T47D (cell line): ENCODE measurements at places on chromosomes 16 and 17.

- DNase-seq = peak; percentile 63
Measured at GRCh38 chr17:74442670-74443515, 11.0 kb downstream of the GPRC5C start.

DNA sequence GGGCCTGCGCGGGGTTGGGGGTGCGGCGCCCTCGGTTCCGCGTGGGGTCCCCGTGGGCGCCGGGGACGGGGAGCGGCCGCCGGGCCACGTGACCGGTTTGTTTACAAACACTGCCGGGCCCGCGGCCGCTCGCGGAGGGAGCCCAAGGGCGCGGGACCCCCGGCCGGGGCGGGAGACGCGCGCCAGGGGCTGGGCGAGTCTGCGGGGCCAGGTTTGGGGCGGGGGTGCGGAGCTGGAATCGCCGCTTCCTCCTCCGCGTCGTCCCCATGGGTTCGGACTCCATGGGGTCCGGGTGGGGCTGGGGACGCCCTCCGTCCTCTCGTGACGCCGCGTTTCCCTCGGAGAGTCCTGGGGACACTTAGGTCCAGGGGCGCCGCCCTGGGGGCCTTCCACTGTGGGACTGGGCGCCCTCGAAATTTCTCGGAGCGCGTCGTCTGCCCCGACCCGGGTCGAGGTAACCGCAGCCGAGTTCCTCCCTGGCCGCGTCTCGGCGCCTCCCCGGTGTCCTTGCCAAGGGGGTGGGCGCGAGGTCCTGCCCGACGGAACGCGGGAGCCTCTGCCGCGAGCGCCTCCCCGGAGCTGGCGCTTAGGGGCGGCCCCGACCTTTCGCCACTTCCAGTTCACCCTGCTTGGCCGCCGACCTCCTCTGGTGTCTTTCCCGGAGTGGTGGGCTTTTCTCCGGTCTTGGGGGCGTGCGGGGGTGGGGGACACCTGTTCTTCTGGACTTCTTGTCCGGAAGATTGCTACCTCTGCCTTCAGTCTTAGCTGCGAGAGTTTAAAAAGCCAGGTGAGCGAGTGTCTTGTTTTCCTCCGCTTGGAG lies 684 bp downstream of the YPEL2 start:
- DNase-seq = no peak

DNA sequence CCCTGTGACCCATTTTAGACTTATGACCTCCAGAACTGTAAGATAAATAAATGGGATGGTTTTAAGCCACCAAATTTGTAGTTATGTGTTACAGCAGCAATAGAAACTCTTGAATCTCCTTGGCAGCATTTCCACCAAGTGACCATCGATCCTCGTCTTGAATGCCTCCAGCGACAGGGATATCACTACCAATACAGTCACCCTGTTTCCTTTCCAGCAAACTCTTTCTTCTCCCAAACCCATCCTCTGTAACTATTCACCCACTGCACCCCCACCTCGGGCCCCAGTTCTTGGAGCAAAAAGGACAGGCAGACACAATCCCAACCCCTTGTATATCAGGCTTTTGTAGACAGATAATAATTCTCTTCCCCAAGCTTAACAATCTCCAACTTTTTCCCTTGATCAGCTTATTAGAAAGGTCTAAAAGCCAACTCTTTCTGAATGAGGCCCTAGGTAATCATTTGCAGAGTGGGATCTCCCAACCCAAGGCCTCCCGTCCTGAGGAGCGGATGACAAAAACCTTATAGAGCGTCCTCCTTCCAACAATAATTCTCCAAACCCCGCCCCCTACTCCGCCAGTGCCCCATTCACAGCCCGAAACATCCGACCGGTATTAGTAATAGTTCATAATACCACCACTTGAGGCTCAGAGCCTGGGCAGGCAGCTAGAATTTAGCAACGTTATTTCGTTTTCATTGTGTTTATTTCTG lies 14.7 kb upstream of the PLLP start:
- DNase-seq = no peak

DNA sequence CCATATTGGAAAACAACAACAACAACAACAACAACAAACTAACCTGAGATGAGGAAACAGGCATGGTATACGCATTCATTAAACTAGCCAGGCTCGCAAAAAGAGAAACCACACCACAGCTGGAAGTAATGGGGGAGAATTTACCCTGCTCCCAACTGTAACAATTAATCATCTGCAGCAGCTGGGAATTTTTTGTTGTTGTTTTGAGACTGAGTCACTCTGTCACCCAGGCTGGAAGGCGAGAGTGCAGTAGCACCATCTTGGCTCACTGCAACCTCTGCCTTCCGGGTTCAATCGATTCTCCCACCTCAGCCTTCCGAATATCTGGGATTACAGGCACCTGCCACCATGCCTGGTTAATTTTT lies 16.3 kb downstream of the PRPSAP1 start:
- DNase-seq = no peak

DNA sequence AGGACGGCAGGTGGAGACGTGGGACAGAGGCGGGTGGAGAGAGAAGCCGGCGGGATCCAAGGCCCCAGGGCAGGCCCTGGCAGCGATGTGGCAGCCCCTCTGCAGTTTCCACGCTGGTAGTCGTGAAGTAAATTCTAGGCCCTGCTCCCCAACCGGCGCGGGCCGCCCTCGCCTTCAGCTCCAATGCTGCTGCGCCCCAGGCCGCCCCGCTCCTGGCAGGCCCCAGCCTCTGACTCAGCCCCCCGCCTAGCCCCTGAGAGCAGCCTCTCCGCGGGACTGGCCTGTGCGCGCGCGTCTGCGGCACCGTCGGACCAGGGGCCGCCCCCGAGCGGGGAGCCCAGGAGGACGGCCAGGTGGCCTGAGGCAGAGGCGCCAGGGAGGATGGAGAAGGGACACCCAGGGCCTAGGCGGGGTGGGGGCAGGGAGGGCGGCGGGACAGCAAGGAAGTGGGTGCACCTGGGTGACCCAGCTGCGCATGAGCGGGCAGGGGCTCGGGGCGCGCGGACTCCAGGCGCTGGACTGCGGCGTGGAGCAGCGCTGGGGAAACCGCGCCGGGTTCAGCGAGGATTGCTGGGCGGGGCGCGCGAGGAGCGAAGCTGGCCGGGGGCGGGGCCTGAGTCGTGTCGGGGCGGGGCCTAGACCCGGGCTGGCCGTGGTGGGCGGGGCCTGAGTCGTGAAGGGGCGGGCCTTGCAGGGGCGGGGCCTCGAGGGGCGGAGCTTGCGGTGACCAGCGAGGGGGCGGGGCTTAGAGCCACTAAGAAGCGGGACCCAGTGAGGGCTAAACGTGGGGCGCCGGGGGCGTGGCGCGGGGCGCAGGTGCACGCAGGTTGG lies 29.6 kb downstream of the ZNF778 start:
- DNase-seq = peak; percentile 97

DNA sequence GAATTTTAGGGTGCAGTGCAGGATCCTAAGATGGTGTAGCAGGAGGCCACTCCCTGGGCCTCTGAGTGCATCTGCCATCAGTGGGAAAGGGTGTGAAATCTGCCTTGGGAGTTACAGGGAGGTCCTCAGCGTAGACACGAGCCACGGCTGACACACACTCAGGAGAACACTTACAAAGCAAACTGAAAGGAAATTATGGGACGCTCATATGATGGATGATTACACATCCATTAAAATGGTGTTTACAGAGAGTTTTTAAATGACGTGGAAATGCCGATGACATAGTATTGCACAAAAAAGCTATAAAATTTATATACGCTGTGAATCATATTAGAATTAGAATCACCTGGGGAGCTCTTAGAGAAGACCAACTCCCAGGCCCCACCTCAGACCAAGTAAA lies 175.2 kb downstream of the CCDC182 start:
- no peak for DNase-seq

DNA sequence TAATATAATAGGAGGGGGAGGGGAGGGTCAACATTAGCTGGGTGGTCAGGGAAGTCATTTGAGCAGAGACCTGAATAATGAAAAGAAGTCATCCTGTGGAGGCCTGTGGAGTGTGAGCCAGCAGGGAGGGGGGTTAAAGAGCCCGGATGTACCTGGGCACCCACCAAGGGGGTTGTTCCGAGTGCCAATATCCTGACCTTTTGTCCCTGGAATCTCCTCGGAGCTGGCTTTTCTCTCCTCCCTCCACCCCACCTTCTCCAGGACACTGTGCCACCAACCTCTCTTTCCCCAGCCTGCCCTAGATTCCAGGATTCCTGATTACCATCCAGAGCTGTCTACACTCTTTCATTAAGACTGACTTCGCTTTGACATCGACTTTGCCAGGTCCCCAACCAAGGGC lies 6.2 kb downstream of the SHBG start:
- no peak for DNase-seq

DNA sequence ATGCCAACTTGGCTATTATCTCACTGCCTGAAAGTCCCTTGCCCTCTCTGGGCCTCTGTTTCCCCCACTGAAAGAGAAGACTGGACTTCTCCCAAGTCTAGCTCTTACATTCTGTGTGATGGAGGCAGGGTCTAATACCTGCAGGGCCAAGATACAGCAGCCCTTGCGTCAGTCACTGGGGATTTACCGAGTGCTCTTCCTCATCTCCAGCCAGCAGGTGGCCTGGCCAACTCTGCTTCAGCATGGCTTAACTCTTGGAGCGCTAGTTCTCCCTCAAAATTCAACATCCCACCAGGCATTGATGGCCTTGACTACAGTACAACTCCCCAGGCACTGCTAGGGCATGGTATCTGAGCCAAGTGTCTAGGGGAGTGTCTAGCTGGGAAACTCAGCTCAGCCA lies 19.9 kb upstream of the MTMR4 start:
- peak; percentile 19 for DNase-seq

GRCh38 chr16:21560462-21560861 lies 38.9 kb upstream of the METTL9 start:
- no peak for DNase-seq

GRCh38 chr17:16923097-16923903 lies 48.6 kb downstream of the TNFRSF13B start:
- DNase-seq = no peak

- DNase-seq = no peak
Measured at GRCh38 chr17:61205931-61206330, 193.7 kb upstream of the TBX2 start.

- DNase-seq = no peak
Measured at GRCh38 chr16:88200896-88201185, 181.9 kb upstream of the ZNF469 start.

GRCh38 chr16:57343221-57343620 lies 15.4 kb upstream of the CCL22 start:
- DNase-seq = no peak

DNA sequence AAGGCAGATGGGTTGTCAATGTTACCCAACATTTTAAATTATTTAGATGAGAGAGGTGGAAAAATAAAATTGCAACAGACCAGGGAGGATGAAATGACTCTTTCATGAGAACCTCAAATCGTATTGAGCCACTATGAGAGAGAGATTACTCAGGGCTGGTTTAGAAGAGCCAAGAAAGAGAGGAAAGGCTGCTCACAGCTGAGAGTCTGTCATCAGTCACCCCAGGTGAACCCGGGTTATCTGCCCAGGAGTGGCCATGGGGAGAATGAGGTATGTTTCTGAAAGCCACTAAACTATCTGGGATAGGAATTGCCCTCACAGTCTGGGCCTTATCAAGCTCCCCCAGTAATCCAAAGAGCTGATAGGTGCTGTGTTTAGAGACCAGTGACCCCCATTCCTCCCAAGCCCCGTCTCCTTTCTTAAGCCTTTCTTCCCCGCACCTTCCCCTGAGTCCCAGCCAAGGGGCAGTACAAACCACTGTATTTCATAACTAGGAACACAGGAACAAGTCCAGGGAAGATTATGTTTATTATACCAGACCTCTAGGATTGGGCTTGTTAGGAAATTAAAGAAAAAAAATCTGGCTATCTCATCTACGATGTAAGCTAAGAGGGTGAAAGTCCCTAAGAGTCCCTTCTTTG lies 158.9 kb upstream of the NOL11 start:
- no peak for DNase-seq

DNA sequence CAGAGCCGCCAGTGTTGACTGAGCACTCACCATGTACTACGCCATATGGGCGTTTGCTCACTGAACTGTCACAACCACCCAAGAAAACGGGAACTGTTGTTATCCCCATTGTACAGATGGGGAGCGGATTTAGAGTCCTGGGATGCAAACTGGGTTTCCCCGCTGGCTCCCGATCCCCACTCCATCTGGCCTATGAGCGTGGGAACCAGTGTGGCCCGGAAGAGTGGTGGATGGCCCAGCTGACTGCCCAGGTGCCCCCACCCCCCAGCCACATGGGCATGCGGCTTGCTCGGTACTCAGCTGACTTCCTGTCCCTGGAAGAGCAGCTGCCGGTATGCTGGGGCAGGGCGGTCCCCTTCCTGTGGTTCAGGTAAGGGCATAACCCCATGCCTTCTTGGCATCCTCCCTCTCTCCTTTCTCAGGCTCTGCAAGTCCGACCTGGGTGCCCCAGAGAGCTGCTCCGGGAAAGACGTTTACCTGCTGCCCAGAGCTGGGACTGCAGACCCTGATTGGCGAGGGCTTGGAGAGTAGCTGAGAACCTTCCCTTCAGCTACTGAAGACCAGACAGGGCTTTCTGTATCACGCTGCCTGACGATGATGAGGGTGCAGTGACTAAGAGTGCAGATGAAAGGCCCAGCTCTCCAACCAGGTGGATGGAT lies 16.2 kb downstream of the SOCS3 start:
- no peak for DNase-seq

DNA sequence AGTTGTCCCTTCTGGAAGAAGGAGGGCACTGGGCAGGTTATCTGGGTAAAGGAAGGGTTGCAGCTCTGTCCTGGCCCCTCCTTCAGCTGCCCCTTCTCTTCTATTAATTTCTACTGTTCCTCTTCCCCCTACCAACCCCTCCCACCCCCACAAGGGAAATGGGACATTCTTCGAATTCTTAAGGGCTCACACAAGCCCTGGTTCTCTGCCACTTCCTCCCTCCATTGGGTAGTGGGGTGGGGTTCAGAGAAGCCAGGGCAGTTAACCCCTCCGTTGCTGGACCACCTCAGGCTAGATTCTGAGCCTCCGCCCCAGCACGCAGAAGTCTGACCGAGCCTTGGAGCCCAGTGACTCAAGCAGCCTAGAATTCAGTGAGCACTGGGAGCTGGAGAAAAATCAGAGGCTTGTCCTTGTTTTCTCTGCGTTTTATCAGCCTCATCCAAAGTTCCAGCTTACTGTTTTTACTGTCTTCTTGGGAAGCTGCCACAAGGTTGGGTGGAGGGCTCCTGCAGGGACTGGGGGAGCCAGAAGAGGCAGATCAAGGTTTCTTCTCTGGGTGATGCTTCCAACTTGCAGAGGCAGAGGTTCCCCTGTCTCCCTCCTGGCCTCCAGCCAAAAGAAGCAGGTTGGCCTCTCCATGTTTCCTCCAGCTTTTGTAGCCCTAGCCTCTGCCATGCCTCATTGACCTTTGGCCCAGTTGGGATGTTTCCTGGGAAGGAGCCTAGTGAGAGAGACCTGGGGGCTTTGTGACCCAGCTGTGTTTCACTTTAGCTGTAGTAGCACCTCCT lies 10.2 kb downstream of the LASP1 start:
- DNase-seq = peak; percentile 72
